ENCODE measurements at places on chromosomes 6 and 20.
A peak's percentile ranks its signal among the peaks of the same experiment; 100 is the strongest.

- DNase-seq, result no peak
Measured at GRCh38 chr20:45946149-45946970, 11.9 kb downstream of the PCIF1 start.

GRCh38 chr6:73514746-73515110 is 6.1 kb downstream of the EEF1A1 start:
- DNase-seq, result no peak

GRCh38 chr6:164230259-164230658 is 815.7 kb downstream of the QKI start:
- no peak for DNase-seq

DNA sequence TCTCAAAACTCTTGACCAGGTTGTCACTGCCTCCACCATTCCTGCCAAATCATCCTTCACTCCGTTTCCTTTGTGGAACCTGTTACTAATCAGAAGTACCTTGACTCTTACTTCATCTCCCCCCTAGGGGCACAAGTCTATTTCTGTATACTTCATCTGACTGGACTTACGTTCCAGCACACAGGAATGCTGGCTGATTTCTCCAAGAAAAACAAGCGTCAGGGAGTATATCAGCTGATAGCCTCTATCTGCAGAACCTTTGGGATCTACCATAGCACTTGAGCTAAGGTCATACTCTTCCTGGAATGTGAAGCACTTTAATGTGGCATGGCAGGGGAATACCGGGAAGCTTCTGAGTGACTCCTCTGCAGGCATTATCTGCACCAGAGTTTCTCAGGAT is 178.1 kb upstream of the MOCS1 start:
- no peak for DNase-seq

DNA sequence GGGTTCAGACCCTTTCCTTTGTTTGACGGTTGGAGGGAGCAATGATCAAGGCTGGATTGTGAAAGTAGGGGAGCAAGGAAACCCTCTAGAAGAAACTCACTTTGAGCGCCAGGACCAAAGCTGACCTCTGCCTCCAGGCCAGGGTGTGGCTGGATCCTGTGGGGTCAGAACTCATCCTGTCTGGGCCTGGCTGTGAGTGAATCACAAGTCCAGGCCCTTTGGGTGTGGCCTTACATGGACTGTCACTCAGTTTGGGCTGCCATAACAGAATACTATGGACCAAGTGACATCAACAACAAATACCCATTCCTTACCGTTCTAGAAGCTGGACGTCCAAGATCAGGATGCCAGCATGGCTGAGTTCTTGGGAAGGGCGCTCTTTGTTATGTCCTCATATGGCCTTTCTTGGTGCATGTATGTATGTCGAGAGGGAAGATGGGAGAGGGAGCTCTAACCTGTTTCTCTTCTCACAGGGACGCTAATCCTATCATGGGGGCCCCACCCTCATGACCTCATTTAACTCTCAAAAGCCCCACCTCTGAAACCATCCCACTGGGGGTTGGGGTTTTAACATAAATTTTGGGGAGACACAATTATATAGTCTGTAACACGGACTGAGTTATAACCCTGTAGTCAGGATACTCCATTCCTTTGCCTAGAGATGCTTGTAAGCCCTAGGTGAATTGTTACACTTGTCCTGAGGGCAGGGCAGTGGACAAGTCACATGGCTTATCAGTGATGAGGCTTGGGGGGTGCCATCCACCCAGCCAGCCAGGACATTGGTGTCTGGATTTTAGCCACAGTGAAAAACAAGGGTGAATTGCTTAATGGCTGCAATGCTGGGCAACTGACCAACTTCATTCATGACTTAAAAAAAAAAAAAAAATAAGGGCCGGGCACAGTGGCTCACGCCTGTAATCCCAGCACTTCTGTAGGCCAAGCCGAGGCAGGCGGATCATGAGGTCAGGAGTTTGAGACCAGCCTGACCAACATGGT is 80.0 kb downstream of the TRMT11 start:
- DNase-seq, result no peak

- peak; percentile 39 for DNase-seq
Measured at GRCh38 chr6:4134841-4135664, at the start of gene ECI2. TSS of gene ECI2 (minus strand) at chr6:4135575. CDS start at chr6:4135560, 15 bp downstream.

- no peak for DNase-seq
Measured at GRCh38 chr6:88008411-88008810, 39.2 kb upstream of the SPACA1 start.

- no peak for DNase-seq
Measured at GRCh38 chr6:119539066-119539746, 189.6 kb upstream of the MAN1A1 start.

- no peak for DNase-seq
Measured at GRCh38 chr6:89612121-89612520, 26.4 kb downstream of the LYRM2 start.

DNA sequence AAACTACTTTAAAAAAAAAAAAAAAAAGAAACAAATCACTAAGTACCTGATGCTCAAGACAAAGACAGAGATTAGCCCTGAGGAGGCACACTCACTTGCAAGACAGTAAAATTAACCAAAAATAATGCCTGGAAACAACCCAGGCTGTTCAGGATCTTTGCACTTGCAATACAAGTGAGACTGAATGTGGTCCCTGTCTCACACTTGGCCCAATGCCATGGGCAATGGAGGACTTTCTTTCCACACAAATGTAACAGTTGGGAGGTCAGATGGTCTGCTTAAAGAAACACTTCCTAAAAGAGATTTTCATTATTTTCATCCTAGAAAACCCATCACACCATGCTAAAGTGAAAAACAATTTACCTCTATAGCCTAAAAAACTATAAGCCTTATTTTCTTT is 16.2 kb downstream of the STAU1 start:
- DNase-seq, result no peak

DNA sequence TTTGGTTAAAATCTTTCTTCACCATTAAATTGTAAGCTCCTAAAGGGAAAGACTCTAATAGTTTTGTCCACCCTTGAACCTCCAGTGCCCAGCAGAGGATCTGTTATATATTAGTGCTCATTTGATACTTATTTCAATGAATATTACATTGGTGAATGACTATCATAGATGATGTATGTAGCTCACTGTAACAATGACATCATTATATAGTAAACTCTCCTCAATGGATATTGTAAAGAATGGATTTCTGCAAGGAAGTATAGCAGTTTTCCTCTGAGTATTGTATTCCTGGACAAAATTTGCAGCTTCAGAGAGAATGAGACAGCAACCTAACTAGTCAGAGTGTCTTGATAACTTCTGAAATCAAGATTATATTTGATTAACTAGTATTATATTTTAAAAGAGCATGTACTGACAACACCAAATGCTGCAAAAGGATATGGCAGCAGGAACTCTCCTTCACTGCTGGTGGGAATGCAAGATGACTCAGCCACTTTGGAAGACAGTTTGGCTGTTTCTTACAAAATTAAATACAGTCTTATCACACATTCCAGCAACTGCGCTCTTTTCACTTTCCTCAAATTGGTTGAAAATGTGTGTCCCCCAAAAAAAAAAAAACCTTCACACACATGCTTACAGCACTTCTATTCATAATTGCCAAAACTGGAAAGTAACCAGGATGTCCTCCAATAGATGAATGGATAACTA is 189.8 kb upstream of the OPRM1 start:
- peak; percentile 41 for DNase-seq

DNA sequence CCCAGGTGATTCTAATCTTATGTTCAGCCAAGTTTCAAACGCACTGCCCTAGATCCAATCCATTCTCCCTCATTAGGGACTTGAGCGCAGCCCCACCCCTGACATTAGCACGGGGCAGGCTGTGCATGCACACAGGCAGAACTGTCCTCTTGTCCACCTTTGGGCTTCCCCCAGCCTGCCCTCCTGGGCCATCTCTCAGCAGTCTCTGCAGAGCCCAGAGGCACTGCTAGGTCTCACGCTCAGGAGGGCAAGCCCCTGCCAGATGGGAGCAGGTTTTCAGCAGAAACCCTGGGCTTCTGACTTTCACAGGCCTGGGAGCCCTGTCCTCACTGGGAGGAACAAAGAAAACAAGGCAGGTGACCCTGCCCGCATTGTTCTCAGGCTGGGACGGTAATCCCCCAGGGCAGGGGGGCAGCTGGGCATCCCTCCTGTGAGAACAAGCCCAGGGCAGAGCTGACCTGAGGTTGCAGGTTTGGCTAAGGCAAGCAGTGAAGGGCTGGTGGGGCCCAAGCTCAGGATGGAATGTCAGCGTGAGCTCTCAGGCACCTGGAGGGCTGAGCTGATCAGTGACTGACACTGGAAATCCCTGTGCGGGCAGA is 24.5 kb downstream of the KCNK5 start:
- DNase-seq, result no peak

DNA sequence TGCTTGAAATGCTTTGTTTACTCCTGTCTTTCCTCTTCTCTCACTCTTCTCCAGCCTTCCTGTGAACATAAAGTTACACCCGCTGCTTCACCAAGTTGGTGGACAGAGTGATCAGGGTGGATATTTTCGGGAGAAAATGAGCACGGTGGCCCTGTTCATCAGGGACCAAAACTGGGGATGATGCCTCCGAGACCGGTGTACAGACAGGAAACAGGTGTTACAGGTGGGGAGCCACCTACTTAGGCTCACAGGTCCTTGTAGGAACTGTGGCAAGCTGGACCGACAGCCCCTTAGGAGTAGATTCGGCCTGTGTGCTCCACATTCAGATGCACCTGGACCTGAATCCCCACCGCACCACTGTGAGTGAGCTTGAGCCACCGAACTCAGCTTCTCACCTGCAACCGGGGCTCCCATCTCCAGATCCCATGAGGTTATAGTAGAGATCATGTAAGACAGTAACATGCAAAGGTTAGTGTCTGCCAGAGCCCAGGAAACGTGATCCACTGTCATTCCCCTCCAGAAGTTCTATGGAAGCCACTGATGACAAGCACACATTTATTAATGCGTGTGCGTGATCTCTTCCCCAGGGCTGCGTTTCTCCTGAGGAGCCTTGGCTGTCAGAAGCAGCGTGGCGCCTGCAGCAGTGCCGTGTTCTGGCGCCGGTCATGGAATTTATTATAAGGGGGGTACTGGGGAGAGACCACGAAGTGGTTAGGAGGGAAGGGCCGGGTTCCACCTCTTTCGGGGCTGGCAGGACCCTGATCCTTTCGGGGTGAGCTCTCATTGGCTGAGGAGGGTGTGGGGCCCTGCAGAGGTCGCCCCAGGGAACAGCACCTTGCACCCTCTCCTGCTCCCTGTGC is 94.2 kb downstream of the ERMARD start:
- DNase-seq, result no peak

DNA sequence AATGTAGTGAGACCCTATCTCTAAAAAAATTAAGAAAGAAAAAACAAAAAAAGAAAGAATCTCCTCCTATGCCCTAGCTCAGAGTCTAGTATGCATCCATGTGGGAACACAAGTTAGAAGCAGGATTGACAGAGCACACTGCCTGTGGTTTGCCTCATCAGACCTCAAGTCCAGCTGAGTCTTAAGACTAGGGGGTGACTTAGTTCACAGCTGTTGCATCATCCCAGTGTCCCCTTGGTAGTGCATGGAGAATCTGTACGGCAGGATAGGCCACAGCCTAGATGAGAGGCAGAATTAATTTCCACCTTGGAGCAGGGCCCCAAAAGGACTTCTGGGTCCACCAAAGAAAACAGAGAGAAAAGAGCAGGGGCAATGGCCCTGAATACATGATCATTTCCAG is 13.7 kb downstream of the PNPLA1 start:
- no peak for DNase-seq

DNA sequence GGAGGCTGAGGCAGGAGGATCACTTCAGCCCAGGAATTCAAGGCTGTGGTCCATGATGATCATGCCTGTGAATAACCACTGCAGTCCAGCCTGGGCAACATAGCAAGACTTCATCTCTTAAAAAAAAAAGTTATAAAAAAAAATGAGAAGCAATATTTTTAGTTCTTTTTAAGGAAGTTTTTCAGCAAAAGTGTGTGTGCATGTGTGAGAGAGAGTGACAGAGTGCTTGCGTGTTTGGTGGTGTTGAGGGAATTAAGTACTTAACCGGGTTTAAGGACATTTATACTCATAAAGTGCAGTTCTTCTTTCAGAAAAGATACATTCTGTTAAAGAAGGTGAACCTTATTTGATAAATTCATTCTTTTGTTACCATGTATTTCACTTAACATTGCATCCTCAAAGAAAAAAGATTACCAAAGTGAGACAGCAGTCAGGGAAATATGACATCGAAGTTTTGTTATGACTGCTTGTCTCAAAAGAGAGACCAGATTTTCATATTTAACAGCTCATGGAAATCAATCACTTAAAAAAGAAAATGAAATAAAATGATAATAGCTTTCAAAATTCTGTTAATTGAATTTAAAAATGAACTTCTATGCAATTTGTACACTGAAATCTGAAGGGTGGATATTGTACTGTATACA is 254.7 kb downstream of the ARHGAP18 start:
- no peak for DNase-seq

- no peak for DNase-seq
Measured at GRCh38 chr20:60299951-60300350, 341.7 kb downstream of the CDH26 start.

- no peak for DNase-seq
Measured at GRCh38 chr6:161837449-161837735, 563.5 kb upstream of the AGPAT4 start.

DNA sequence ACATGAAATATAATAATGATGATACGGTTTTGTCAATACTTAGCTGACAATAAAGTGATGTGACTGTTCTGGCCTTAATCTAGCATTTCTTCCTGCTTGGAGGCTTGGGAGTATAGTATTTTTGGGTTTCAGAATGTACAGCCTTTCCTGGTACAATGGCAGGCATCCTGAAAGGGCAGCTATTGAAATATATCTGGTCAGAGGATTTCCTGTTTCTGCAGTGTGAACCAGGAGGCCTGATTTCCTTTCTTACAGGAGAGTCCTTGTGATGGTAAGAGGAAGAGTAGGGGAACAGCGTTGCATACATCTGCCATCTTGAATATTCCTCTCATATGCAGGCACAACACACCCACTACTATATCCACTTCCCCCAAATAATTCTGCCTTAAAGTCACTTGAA is 93.7 kb downstream of the MYO6 start:
- DNase-seq, result no peak

DNA sequence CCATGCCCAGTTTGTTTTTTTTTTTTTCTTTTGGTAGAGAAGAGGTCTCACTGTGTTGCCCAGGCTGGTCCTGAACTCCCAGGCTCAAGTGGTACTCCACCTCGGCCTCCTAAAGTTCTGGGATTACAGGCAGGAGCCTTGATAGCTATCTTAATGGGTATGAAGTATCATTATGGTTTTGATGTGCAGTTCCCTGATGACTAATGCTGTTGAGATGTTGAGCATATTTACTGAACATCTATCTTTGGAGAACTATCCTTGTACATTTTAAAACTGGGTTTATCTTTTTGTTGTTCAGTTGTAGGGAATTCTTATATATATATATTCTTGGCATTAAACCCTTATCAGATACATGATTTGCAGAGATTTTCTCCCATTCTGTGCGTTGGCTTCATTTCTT is 21.4 kb upstream of the MYL9 start:
- DNase-seq, result no peak

- DNase-seq, result no peak
Measured at GRCh38 chr6:81683912-81684311, 68.6 kb downstream of the TENT5A start.

GRCh38 chr6:116404696-116405095 is 33.9 kb downstream of the DSE start:
- no peak for DNase-seq

GRCh38 chr6:33822575-33823395 is 19.0 kb upstream of the MLN start:
- peak; percentile 50 for DNase-seq
